Activated CD4-positive, alpha-beta T cell treated with anti-CD3 and anti-CD28 coated beads, Interleukin-2, amount 50 U/mL, for 4 hours (primary cell): ENCODE measurements at places on chromosomes 16 and 17.

DNA sequence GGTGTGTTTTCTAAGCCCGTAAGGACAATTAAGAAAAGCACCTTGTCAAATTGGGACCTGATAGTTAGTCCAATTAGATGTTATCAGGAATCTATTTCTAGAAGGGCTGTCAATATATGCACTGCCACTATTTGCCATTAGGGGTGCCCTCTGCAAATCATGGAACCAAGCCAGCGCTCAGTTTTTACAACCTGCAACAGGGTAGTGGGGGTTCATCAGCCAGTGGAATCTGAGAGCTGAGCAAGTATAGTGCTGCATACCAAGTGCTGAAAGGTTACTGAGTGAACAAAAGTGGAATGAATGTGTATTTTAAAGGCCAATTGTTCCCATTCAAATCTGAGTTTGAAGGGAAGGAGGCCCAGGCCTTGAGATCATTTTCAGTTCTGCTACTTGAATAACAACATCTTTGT, 10.4 kb downstream of the PRR11 start:
- DNase-seq, result peak; percentile 16

GRCh38 chr17:32774695-32775084, 102.2 kb downstream of the MYO1D start:
- no peak for DNase-seq

GRCh38 chr16:8634991-8635736, 13.7 kb downstream of the METTL22 start:
- DNase-seq, result no peak

DNA sequence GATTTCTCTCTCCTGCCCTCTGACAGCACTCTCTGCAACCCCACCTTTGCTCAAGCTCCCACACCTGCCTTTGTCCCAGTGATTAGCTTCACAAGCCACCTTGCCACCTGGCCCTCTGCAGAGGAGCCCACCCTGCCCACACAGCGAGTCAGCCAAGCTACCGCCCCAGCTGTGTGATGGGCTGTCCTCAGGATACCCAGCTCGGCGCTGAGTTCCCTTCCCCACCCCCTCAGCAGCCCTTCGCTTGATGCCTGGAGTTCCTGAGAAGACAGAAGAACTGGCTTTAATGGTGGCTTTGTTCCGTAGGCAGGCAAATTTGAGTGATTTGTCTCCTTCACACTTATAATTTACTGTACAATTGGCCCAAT, 266.4 kb downstream of the CBLN1 start:
- no peak for DNase-seq

DNA sequence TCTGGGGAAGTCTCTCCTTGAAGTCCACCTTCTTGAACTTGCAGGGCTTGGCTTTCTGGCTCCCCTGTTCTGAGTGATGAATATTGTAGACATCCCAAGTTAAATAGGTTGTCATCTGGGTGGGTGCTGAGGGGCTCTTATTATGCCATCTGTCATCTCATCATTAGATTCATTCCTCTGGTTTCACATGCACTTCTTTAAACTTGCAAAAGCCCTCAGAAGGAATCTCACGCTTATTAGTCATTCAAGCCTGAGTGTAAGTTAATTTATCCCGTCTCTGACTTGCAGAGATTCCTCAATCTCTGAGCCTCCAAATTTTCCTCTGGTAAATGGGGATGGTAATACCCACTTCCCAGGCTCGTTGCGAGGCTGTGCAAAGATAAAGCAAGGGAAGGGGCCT, 5.7 kb downstream of the MGAT5B start:
- DNase-seq, result no peak

GRCh38 chr17:60139438-60140285, 10.1 kb upstream of the CA4 start:
- DNase-seq, result peak; percentile 45

GRCh38 chr16:59527206-59527997, 793.3 kb upstream of the GOT2 start:
- DNase-seq, result no peak

DNA sequence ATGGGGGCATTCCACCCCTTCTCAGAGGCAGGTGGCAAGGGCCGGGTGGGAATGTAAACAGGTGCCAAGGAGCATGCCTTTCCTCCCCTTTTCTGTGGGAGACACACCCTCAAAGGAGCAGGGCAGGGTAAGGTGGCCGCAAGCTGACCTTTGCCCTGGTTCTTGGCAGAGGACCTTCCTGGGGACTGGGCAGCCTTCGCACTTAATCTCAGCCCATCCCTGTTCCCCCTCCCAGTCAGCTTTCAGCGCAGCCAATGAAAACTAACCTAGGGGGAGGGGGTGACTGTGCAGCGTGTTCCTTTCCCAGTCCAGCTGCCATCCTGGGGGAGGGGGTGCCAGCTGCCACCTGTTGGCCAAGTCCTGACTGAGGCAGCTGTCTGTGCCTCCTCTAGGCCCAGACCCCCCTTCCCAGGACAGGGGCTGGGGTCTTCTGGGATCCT, 2.8 kb downstream of the TRAF4 start:
- DNase-seq, result no peak

GRCh38 chr17:39400547-39401411, 647 bp downstream of the FBXL20 start:
- no peak for DNase-seq
